ENCODE measurements at places on chromosomes 3 and 15.

GRCh38 chr3:131114256-131114655, 87.6 kb downstream of the NEK11 start:
- DNase-seq = no peak

- no peak for DNase-seq
Measured at GRCh38 chr3:66483006-66483405, 17.8 kb downstream of the LRIG1 start.

DNA sequence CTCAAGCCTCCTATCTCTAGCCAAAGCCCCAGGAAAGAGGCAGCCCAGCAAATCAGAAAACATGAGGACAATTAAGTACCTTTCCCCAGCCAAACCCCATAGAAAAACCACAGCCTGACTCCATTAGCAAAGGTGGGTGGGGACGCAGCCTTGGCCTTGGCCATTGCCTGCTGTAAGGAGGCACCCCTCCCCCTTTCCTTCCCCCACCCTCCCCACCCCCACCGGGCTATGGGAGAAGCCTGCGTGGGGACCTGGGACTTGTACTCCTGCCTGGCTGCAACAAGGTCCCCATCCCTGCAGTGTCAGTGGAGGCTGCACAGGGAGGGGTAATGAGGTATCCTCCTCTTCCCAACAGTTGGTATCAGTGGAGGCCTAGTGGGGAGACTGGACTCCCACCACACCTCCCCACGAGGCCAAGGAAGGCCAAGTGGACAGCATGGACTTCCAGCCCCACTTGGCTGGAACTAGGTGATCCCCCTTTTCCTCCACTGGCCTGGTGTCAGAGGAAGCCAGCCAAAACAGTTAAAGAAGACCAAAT, 20.5 kb downstream of the PRR23E start:
- no peak for DNase-seq

- DNase-seq = no peak
Measured at GRCh38 chr3:147507638-147508286, 98.6 kb downstream of the ZIC1 start.

- DNase-seq = no peak
Measured at GRCh38 chr3:50445919-50446318, 57.5 kb downstream of the CACNA2D2 start.

DNA sequence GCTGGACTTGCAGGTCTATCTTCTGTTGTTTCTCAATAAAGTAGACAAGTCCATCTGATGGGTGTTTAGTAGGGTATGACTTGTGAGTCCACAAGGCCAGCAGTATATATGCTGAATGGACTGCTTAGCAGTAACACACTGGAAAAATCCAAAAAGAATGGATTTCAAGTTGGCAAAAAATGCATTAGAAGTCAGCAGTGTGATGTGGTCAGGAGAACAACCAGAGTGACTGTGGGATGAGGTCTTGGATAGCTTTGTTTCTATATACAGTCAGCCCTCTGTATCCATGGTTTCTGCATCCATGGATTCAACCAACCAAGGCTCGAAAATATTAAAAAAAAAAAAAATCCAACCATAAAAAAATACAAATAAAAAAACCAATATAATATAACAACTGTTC, 55.8 kb downstream of the LPP start:
- no peak for DNase-seq

DNA sequence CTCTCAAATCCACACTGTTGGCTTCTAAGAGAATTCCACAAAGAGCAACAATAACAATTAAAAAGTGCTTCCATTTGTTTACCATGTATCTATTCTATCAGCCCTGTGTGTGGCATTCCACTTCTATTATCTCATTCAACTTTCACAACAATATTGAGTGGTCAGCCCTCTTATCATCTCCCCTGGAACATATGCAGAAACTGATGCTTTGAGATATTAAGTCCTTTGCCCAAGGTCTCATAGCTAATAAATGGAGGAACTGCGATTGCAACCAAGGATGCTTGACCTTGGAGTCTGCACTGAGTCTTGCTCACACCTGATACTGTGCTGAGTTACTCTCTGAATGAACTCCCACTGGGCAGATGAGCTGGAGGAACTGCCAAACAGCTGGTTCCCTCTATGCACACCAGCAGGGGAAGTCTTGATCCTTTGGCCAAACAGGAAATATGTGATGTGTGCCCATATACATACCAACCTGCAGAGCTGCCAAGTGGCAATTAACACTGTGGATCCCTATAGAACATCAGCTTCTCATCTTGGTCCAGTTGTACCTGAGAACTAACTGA, 144.7 kb upstream of the WNT5A start:
- DNase-seq = no peak
